ENCODE measurements at places on chromosomes 4 and X.

- DNase-seq: no peak
Observed at GRCh38 chr4:8510611-8511285, 69.4 kb upstream of the GPR78 start.

GRCh38 chr4:88320224-88320779, 35.9 kb upstream of the PPM1K start:
- DNase-seq: no peak

DNA sequence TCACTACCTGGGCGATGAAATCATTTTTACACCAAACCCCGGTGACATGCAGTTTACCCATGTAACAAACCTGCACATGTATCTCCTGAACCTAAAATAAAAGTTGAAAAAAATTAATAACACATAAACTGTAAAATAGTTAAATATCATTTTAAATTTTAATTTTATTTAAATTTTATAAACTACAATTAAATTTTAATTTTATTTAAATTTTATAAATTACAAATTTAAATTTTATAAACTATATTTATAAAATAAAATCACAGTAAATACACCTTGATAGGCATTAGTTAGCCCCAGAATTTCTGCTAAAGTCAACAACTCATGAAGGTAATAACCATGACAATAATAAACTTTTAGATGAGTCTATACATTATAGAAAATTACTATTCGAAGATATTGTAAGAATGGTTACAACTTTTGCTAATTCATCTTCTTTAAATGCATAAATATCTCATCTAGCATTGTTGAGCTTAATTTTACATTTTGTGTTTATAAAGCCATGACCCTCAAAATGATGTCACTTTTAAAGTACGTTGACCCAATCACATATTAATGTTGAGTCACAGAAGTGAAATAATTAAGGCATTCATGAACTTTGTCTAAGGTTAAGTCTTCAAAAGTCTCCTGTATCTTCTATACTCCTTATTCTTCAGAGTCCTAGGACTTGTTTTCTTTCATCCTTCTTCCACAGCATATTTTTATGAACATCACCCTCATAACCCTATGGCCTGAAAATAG, 755.8 kb upstream of the LCORL start:
- no peak for DNase-seq

DNA sequence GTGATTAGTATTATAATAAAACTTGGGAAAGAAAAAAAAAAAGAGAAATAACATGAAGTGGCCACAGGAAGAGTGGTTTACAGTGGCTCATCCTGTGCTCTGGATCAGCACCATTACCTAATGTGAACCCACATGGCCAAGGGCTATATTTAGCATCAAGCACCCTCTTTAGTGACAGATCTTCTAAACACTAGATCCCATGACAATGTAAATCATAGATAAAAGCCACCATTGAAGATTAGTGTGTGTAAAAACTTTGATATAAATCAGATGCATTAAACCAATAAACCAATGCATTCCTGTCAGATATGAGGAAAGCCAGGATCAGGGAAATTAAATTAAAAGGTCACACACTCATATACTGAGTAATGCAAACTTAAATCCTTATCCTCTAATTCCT, 400.6 kb upstream of the MAGEB18 start:
- DNase-seq: no peak

DNA sequence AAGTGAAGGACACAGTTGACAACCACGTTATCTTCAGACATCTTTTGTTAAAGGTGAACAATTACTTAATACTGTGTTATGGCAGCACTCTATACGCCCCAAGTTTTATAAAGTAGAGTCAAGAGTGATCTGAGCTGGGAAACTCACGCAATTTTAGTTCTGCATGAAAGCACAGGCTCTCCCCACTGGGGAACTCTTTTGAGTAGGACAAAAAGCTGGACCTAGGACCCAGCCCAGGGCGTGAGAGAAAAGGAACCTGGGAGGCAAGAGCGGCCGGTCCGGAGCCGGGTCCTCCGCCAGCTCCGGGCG, 152.6 kb upstream of the SLC4A4 start:
- no peak for DNase-seq

DNA sequence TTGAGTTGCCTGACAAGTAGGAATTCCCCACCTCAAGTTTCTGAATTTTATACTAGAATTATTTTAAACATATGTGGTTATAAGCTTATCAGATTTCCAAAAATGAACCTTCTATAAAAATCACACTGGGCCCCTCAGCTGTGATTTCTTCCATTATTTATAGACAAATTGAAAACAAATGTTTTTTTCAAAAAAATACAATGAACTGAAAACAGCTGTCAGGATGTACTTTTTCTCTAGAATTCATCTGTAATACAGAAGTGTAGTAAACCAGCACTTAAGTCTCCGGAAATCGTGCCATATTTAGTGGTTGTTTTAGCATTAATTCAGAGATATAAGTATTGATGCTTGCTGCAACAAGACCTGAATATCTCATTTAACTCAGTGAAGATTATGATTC, 74.0 kb downstream of the SPRY1 start:
- no peak for DNase-seq

DNA sequence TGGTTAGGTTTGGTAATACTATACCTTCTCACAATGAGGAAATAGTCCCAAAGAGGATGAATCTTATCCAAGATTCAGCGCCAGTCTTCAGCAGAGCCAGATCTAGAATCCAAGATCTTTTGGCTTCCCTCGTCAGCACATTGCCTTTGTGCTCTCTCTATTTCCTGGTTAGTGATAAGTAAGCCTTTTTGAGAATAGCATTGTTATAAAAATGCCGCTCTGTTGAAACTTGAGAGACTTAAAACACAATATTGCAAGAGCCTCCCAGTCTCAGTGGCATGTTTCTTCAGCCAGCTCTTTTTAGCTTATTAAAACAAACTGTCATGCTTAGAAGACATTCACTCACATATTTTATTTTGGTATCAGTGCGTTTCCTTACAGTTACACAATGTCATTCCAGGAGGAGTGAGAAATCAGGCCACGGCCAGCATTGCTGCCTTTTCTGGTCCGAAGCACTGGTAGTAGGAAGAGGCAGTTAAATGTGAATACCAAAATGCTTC, 141.4 kb downstream of the KLHL8 start:
- no peak for DNase-seq

DNA sequence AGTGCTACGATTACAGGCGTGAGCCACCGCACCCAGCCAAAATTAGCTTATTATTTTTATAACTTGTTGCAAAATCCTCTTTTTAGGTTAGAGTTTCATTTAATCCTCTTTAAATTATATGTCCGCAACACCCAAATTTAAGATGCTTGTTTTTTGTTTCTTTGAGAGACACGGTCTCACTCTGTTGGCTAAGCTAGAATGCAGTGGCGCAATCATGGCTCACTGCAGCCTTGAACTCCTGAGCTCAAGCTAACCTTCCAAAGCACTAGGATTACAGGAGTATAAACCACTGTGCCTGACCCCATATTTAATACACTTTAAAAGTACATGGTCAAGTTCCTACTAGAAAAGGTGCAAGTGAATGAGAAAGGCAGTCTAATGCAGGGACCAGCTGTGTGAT, 2.2 kb downstream of the RBBP7 start:
- no peak for DNase-seq

DNA sequence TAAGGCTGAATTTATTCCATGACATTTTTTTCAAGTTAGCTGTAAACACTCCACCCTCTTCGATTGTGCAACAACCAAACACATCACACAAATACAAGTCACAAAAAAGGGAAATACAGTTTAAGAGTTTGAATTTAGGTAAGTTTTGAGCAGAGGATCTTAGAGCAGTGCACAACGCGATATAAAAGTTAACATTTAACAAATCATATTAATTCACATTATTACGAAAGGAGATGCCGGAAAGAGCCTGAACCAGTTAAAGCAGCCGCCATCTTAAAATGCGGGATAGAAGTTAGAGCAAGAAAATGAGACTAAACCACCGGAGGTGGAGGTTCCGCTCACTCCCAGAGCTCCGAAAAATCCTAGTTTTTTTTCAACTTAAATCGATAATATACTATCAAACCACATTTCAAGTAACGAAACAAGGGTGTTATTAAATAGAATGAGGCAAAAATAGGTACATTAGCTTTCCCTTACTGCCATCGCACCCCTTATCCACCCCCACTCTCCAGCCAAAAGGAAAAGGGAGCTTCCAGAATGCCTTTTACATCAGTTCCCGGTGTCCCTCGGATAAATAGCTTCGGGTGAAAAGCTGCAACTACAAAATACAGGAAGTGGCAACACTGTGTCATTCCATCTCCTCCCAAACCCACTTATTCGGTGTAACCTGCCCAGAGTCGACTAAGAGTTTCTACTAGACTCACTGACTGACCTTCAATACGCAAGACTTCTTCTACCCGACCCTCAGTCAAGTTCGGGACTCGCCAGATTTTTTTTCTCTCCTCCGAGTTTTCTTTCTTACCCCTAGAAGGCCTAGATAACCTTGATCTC, 1.9 kb downstream of the UBE2D3 start:
- DNase-seq: no peak

- DNase-seq: no peak
Observed at GRCh38 chr4:165874072-165874790, 1.2 kb downstream of the TLL1 start.

GRCh38 chrX:45824471-45824870, 623.8 kb upstream of the DIPK2B start:
- DNase-seq: no peak

DNA sequence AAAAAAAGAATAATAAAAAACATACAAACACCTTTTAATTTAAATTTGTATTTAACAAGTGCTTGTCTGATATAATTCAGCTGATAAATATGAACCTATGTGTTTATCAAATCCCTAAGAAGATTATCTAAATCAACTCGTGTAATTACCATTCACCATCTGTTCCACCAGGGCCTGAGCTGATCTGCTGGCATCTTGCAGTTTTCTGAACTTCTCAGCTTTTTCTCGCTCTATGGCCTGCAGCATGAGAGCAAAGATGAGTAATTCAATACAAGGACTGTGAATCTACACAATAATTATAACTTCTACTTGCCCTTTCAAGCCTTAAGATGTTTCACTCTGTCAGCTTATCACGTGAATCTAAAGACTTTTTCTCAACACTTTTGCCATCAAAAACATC, 709.7 kb downstream of the DMD start:
- no peak for DNase-seq

DNA sequence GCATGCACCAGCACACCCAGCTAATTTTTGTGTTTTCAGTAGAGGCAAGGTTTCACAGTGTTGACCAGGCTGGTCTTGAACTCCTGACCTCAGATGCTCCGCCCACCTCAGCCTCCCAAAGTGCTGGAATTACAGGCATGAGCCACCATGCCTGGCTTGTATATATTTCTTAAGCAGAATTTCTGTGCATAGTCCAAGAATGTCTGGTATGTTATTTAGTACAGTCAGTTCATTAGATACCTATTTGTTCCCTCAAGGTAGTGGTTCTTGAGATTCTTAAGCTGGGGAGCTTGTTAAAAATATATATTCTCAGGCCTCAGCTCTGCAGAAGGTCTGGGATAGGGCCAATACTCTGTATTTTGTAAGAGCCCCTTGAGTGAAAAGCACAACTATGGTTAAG, 4.6 kb upstream of the SERTM2 start:
- DNase-seq: no peak

- DNase-seq: no peak
Observed at GRCh38 chr4:12545812-12546211, 938.3 kb downstream of the RAB28 start.

GRCh38 chrX:105647749-105648148, 174.6 kb upstream of the NRK start:
- no peak for DNase-seq

GRCh38 chr4:52377563-52377962, 281.5 kb downstream of the USP46 start:
- no peak for DNase-seq

DNA sequence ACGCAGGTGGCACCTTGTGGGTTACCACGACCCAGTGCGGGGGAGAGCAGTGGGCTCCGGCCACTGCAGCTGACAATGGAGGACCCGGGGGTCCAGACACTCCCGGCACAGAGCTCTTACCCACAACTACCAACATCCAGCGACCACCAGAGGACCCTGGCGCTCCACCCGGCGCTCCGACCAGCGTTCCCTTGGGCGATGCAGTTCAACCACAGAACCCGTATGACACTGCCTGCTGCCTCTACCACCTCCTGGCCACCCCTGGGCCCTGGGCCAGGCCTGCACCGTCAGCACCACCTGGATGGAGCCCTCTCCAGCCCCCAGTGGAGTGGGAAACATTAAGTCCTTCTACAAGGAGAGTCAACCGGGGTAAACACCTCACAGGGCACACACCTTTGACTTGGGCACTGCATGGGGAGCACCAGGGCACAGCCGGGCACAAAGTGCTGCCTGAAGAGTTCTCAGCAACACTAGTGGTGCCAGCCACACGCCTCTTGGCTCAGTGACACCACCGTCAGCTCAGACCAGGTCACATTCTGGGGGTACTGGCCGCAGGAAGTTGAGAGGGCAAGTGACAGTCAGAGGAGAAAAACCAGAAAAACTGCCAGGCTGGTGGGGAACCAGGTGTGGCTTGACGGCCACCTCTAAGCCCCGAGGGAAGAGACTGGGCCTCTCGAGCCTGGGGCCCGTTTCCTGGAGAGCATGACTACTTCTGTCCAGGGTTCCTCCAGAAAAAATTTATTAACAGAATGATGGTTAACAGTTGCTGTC, 2.6 kb downstream of the CTBP1 start:
- peak; percentile 13 for DNase-seq

DNA sequence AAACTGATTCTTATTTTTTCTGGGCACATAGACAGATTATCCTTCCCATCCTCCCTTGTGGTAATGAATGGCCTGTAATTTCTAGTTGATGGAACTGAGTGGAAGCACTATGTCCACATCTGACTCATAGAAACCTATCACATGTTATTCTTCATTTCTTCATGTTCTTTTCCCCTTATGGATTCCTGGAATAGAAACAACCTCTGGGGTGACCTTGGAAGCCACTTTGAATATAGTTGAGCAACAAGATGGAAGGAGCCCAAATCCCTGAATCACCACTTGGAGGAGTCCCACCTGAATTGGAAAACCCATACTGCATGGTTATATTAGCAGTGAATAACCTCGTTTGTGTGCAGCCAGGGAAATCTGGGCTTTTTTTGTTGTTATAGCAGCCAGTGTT, 137.8 kb downstream of the MID1IP1 start:
- no peak for DNase-seq

GRCh38 chrX:19881559-19881958, 5.8 kb downstream of the SH3KBP1 start:
- DNase-seq: no peak

DNA sequence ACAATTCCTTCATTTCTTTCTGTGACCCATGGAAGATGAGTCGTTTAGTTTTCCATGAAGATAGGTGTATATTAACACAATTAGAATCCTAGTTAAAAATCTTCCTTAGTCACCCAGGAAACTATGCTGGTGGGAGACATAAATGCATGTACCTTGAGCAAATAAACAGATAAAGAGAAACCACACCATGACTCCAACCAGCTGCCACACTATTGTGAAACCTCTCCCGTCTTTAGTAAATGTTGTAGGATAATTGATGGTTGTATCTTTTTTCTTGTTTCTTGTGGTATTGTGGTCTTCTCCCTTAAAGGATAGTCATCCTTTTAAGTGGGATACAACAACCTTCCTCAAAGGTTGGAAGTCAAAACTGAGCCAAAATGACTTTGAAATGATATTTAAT, 103.8 kb upstream of the LEF1 start:
- no peak for DNase-seq

All from D721Med (cell line).